Dermis blood vessel endothelial cell (primary cell): ENCODE measurements at places on chromosomes 5 and 9. TPM values are rescaled to one million over a fixed set of nuclear protein-coding genes. Genes with fewer than 3 reads are reported as not detected.

- peak; percentile 64 for DNase-seq
Measured at GRCh38 chr9:70117835-70118319, 74.2 kb downstream of the MAMDC2 start.

DNA sequence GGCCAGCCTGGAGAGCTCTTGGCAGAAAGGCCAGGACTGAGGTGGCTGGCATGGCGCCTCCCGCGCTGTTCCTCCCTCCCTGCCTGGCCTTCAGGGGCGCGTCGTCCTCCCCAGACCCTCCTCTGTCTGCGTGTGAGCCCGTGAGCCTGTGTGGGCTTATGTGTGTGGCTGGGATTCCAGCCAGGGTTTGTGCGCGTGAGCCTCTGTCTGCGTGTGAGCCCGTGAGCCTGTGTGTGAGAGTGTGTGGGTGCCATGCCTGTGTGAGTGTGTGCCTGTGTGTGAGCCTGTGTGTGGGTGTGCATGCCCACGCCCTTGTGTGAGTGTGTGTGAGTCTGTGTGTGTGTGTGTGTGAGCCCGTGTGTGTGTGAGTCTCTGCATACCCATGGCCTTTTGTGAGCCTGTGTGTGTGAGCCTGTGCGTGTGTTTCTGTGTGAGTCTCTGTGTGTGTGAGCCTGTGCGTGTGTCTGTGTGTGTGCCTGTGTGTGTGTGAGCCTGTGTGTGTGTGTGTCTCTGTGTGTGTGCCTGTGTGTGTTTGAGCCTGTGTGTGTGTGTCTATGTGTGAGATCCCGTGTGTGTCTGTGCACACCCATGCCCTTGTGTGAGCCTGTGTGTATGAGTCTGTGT, 13.0 kb downstream of the RXRA start:
- DNase-seq, result peak; percentile 48

GRCh38 chr9:124345751-124346281, 69.4 kb downstream of the PSMB7 start:
- DNase-seq, result no peak

GRCh38 chr9:22590336-22591033, 143.9 kb downstream of the DMRTA1 start:
- DNase-seq, result no peak

- no peak for DNase-seq
Measured at GRCh38 chr9:120555839-120556238, 24.1 kb downstream of the CDK5RAP2 start.

- DNase-seq, result no peak
Measured at GRCh38 chr5:96503501-96504236, 70.6 kb upstream of the PCSK1 start.

DNA sequence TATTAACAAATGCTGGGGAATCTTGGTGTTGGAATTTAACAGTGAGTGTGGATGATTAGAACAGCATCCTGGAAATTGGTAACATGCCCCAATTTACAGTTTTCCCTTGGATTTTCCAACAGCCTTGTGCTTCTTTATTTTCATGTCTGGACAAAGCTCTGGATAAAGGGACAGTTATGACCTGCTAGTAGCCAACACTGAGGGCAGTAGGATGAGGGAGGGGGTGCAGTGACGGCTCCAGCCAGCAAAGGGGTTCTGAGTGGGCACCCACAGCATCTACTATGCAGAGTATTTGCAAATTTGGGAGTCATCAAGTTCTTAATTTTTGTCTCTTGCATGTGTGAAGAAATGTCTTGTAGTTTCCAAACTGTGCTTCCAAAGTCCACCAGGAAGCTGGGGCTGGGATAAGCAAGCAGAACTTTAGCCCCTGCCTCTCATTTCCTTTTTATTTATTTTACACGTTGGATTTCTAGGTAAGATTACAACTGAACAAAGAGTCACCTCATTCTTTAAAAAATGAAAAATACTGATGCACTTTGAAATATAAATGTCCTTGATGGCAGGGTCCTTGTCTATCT, 63.0 kb upstream of the SELENOP start:
- no peak for DNase-seq

DNA sequence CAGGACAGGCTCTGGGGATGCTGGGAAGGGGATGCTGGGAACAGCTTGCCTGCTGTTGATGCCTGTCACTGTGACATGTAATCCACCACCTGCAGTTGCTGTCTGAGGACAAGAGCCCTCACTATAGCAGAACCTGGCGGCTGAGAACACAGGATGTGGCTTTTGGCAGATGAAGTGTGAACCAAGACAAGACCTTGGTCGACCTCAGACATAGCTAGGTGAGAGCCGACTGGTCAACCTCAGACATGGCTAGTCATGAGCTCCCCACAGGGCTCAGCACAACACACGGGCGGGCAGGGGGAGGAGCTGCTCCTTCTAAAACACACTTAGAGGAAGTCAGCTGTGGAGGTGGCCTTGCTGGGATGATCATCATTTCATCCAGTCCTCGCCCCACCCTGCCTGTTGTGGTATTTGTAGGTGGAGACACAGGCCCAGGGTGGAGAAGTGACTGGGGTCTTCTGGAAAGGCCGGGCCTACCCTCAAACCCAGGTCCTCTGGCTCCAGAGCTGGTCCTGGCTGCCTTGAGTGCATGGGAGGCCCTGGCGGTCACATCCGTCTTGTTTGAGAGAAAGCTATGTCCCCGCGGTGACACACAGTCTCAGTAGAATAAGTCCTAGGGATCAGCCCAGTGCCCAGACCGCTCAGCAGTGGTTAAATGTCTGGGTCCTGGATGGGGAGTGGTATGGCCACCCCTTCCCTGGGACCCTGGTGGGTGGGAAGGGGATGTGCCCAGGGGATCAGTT, 6.1 kb downstream of the SUSD3 start:
- DNase-seq, result no peak

DNA sequence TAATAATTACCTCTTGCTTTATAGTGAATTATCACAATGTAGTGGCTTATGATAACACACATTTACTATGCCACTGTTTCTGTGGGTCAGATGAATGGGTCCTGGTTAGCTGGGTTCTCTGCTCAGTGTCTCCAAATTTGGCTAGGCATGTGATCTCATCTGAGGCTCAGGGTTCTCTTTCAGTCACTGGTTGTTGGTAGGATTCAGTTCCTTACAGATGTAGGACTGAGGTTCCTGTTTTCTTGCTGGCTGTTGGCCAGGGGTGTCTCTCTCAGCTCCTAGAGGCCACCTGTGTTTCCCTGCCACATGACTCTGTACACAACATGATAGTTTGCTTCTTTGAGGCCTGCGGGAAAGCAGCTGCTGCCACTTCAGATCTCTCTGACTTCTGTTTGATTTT, 7.1 kb downstream of the NFX1 start:
- DNase-seq, result peak; percentile 48

DNA sequence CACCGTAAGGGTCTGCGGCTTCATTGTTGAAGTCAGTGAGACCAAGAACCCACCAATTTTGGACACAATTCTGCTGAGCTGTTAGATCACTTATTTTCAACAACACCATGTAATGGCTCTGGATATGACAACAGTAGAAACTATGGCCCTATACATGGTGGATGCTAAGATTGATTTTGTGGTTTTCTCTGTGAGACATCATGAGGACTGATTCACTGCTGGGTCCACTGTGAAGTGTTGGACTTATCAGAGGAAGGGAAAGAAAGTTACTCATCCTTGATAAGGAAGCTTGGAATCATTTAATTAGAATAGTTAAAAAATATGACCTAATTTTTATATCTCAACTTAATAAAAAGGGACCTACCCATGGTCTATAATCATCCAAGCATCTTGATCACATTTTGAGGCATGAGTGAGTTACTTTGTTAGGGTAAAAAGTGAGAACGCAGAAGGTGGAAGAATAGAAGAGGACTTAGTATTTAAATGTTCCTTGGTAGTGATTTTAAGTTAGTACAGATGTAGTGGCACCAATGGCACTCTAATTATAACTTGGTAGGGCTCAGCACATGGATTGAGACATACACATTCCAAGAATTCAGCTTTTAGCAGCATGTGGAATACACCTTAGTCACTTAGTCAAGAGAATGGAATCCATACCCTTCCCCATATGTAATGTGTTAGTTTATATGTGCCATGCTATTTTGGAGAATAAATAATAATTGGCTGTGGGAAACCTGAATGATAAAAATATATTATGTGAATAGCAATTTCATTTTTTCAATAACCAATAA, 123.5 kb upstream of the CD180 start:
- no peak for DNase-seq

GRCh38 chr5:173720953-173721600, 104.6 kb upstream of the BOD1 start:
- no peak for DNase-seq

- no peak for DNase-seq
Measured at GRCh38 chr9:127366594-127366993, 30.4 kb upstream of the SLC2A8 start.

DNA sequence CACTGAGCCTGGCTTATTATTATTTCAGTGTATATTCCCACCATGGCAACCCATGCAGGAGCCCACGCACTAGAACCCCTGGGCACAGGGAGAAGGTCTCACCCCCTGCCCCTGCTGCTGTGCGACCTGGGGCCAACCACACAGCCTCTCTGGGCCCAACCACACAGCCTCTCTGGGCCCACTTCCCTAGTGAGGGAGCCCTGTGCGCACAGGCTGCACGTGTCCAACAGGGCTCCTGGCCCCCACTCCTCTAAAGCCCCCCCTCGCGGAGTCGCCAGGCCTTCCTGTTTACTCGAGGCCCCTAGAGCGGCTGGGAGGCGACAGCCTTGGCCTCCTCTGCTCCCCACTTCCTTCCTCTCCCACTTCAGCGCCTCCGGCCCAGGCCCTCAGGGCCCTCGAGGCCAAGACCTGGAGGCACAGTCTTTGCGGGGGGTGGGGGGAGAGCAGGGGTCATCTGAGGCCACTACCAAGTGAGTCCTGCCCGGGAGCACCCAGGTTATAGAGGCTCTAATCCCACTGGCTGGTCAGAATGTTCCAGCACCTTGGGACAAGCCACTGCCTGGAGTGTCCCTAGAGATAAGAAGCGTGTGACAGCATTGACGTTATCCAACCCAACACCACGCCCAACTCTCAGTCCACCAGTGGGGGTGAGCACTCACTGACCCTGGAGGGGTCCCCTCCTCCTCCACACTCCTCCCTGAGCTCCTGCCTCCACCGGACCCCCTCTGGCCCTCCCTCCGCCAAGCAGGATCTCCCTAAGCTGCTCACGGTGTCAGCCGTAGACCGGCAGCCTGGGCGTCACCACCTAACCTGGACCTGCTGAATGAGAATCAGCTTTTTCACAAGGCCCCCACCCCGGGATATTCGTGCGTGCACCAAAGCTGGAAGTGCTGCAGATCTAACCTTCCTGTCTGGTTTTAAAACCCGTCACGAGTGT, 7.9 kb upstream of the ENG start:
- DNase-seq, result peak; percentile 74

DNA sequence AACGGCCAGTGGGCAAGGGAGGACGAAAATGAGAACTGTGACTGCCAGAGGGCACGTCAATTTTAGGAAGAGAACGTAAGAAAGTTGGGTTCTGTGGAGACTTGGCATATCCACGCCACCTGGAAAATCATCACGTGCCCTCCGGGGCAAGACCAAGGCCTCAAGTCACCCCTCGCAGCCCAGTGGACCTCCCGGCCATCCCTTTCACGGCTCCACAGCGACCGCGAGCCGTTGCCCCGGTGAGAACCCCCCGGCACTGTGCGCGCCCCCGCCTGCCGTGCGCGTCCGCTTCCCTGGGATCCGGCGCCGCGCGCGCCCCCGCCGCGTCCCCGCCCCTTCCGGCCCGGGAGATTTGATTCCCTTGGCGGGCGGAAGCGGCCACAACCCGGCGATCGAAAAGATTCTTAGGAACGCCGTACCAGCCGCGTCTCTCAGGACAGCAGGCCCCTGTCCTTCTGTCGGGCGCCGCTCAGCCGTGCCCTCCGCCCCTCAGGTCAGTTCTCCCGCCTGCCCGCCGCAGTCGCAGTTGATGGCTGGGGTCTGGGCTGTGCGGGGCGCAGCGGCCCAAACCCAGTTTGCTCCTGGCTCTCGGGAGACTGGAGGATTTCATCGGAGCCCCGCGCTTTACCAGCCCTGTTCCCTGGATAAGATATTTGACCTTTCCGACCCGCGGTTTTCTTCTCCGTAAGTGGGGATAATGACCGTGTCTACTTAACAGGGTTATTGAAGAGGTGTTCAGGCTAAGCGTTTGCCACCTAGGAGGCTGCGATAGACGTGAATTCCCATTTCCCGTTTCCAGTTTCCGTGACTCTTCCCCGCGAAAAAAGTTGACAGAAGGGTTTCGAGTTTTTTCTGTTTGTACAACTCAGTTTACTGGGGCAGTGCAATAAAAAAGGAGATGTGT, at the start of gene MELK:
Gene MELK (plus strand): TSS at position 381 of the 904 bp plus-strand sequence. CDS start 8,787 bp downstream, outside the sequence.
- DNase-seq, result peak; percentile 84

DNA sequence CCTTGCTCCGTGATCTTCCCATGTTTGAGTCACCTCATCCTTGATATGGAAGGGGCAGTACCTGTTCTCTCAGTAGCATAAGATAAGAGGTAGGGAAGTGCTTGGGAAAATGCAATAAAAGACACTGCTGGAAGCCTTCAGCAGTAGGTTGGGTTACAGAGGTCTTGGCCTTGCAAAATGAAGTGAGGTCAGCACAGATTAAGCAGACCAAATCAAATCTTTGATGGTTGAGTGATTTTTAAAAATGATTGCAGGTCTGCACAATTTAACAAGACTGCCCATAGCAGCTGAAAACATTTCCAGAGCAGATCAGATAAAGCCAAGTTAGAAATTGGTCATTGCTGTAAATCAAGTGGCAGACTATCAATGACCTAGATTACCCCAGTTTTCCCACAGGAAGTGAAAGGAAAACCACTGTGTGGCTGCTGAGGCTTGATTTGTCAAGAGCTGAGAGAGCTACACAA, 32.9 kb downstream of the PALM2AKAP2 start:
- DNase-seq, result no peak

GRCh38 chr5:133130387-133131118, 78.7 kb downstream of the HSPA4 start:
- peak; percentile 49 for DNase-seq

DNA sequence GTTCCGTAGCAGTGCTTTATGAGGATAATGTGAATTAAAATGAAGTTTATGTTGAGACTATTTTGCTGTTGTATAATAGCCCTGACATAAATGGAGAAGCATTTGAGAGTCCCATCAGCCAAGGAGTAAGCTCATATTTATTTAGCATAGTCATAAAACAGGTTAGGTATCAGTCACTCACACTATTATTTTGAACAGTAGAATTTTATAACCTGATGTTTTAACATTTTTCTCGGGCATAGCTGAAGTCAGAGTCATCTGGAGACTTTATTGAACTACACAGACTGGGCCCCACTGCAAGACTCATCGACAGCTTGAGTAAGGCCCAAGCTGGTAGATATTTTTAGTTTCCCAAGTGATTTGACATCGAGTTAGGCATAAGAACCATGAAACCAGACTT, 620.3 kb upstream of the WWC1 start:
- DNase-seq, result no peak

Gene ATP10B
- total RNA-seq, result 0.05 TPM in 1 of 2 replicates, not detected in the other

Gene GADD45G
- total RNA-seq, result not detected in 2 replicates

Gene WNT8A
- not detected in 2 replicates for total RNA-seq

Gene GFI1B
- not detected in 2 replicates for total RNA-seq

Gene TLN1
- 250 and 670 TPM in 2 replicates for total RNA-seq

Gene PCDHGC5
- 0.56 and 1.5 TPM in 2 replicates for total RNA-seq

Gene CCDC127
- 5.6 and 6.7 TPM in 2 replicates for total RNA-seq

Gene FOXD4L3
- total RNA-seq, result not detected in 2 replicates

Gene SMIM15
- 58.7 and 83.1 TPM in 2 replicates for total RNA-seq

Gene LCN1
- not detected in 2 replicates for total RNA-seq

Gene SNAPC3
- total RNA-seq, result 45.3 and 47.0 TPM in 2 replicates

Gene SLC34A3
- not detected in 2 replicates for total RNA-seq

Gene STK32A
- total RNA-seq, result not detected in 2 replicates

Gene SPATA31E1
- not detected in 2 replicates for total RNA-seq
